Posterior vena cava (tissue), 2 donors: ENCODE measurements at places on chromosomes 2 and 18. TPM values are rescaled to one million over a fixed set of nuclear protein-coding genes. Genes with fewer than 3 reads are reported as not detected.

GRCh38 chr18:3814816-3815215, 364.8 kb downstream of the TGIF1 start:
- DNase-seq: no peak

- no peak for DNase-seq
These were observed 320.9 kb upstream of the MC4R start for GRCh38 chr18:60693426-60693825.

DNA sequence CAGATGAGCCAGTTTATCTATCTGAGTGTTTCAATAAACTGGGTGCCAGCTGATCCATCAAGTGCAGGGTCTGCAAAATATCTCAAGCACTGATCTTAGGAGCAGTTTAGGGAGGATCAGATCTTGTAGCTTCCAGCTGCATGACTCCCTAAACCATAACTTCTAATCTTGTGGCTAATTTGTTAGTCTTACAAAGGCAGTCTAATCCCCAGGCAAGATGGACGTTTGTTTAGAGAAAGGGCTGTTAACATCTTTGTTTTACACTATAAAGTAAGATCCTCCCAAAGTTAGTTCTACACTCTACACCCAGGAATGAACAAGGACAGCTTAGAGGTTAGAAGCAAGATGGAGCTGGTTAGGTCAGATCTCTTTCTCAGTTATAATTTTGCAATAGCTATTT, 28.7 kb upstream of the HNMT start:
- no peak for DNase-seq

GRCh38 chr2:231348173-231348572, 47.3 kb upstream of the B3GNT7 start:
- no peak for DNase-seq

- DNase-seq: no peak
These were observed 9.7 kb downstream of the ERFE start for GRCh38 chr2:238168196-238169047.

GRCh38 chr2:136255648-136256461, 137.9 kb upstream of the CXCR4 start:
- no peak for DNase-seq

Gene MFF
- total RNA-seq: 55.2 TPM

DNA sequence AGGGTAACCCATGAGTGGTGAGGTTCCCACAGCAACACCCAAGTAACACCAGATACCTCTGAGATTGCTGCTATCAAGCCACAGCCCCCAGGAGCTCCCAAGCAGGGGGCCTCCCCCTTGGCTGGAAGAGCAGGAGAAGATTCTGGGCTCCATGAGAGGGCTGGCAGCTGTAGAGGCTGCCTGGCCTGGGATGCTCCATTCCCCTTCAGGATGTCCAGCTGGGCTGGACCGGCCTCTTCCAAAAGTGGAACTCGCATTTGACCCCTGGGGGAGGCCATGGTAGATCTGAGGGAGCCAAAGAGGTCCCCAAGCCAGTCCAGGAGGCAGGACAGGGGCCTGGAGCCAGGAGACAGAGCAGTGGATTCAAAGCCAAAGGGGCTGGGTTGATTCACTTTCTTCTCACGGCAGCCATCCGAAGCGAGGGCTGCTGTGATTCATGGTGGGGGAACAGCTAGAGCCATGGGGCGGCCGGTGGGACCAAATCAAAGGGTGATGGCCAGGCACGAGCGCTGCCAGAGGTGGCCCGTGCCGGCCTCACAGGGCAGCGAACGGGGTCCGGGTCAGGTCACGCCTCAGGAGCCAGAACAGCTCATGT, 95.3 kb upstream of the ID2 start:
- peak; percentile 81 for DNase-seq

DNA sequence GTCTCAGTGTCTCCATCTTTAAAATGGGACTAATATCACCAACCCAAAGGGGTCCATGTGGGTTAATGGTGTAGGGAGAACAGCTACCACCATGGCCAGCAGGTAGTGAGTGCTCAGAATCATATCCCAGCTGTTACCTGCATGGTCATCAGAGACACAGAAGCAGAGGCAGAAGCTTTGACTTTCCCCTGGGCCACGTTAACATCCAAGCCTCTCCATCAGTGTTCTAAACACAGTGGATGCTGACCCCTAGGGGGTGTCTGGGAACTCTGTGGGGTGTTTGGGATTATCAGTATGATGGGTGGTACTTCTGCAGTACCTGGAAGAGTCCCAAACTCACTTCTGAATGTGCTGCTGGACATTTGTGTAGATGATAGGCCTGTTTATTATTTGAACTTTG, 93.6 kb downstream of the GYPC start:
- no peak for DNase-seq

Gene PLA2R1
- 11.7 TPM for total RNA-seq

Gene ICA1L
- total RNA-seq: 12.0 TPM

DNA sequence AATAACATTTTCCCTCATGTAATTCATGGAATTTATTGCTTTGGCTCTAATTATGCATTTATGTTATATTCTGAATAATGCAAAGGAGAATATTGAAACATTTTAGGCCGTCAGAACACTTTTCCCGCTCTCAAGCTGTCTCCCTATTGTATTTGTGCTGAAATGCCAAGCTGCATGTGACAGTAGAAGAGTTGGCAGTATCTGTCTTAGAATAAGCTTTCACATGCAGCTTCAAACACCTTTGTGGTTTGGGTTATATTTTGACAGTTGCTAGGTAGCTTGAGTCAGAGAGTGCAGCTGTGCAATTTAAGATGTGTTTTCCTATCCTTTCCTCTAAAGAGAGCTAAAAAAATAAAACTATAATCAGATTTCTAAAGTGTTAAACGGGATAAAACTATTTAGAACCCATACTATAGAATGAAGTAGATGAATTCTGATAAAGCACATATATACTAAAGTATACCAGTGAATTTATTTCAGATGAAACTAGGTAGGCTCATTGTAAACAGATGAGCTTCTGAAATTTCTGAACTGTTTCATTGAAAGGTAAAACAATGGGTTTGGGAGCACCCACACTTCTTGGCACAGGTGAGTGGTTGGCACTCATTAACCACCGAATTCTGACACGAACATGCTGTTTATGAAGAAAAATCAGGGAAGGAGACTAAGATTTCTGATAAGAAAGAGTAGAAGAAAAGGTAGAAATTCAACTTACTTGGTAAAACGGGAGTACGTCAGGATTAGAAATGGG, 43.4 kb downstream of the PLCL1 start:
- no peak for DNase-seq

Gene KANSL1L
- total RNA-seq: 25.7 TPM

Gene RAB3GAP1
- total RNA-seq: 62.2 TPM
